ENCODE measurements at places on chromosomes 3 and 15.

- no peak for DNase-seq
These were observed 1.6 kb upstream of the IMP3 start for GRCh38 chr15:75641603-75642002.

DNA sequence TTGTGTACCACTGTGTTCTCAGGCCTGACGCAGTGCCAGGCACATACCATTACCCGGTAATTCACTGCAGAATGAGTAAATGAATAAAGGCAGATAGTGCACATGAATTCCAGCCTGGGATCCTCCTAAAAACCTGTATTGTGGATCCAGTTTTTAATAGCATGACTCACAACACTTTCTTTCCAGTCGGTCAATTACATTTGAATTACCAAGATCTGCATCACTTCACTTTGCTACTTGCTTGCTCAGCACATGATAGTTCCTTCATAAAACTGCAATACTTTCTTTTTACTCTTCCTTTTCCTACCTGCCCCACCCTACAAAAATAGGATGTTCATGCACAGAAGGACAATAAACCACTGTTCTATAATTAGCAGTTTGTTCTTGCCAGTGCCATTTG is 553.8 kb downstream of the MAGI1 start:
- DNase-seq: no peak

DNA sequence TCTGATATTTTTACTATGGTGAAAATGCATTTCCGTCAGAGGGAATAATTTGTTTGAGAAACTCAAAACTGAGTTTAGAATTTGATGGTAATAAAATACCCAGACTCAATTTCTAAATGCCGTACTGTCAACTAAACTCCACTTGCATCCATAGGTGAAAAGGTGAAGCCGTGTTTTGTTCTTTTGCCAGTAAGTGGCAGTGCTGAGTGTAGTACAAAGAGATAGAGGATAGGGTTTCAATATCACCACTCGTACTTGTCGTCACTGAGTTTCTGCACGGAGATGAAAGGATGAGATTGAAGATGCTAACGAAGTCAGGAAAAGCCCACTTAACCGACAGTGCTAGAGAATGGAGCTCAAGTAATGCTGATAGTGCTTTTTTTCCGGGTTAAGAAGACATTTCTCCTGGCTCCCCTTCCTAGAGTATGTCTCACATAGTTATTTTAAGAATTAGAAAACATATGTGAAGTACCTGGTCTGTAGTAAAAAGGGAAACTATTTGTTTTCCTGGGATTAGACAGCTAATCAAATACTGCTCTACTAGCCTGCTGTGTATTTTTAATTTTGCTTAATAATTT is 345.1 kb downstream of the IL5RA start:
- DNase-seq: no peak

- no peak for DNase-seq
These were observed 915.6 kb downstream of the TUSC7 start for GRCh38 chr3:117625174-117625573.

DNA sequence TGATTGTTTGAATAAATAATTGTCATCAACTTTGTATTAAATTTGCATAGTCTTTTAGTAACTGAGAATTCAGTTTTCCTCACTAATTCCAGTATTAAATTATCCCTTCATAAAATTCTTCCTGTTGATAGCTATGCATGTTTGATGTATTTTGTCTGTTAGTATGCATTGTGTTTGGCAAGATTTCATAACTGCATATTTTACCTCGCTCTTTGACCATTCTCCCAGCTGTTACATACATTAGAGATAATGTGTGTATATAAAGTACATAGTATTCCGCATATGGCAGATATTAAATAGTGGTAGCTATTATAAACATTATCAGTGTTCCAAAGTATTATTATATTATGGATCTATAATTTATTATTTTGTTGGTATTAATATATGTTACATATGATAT is 10.6 kb upstream of the NFKBIZ start:
- no peak for DNase-seq

GRCh38 chr3:180466401-180467011 is 135.5 kb upstream of the TTC14 start:
- DNase-seq: no peak

DNA sequence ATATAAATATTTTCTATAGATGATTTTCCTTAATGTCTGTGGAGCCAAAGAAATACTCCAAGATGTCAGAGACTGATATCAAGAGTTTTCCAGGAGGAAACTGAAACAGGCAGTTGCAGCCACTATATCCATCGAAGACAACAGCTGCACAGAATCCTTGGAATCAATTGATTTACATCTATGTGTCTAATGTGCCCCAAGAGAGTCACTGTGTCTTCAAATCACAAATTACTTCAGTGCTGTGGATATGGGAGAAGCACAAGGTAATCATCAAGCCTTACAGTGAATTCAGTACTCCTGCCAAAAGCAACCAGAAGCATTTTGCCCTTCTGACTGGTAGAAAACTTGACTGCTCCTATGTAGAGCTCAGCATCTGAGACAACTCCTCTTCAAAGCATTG is 51.1 kb downstream of the CPNE4 start:
- no peak for DNase-seq

DNA sequence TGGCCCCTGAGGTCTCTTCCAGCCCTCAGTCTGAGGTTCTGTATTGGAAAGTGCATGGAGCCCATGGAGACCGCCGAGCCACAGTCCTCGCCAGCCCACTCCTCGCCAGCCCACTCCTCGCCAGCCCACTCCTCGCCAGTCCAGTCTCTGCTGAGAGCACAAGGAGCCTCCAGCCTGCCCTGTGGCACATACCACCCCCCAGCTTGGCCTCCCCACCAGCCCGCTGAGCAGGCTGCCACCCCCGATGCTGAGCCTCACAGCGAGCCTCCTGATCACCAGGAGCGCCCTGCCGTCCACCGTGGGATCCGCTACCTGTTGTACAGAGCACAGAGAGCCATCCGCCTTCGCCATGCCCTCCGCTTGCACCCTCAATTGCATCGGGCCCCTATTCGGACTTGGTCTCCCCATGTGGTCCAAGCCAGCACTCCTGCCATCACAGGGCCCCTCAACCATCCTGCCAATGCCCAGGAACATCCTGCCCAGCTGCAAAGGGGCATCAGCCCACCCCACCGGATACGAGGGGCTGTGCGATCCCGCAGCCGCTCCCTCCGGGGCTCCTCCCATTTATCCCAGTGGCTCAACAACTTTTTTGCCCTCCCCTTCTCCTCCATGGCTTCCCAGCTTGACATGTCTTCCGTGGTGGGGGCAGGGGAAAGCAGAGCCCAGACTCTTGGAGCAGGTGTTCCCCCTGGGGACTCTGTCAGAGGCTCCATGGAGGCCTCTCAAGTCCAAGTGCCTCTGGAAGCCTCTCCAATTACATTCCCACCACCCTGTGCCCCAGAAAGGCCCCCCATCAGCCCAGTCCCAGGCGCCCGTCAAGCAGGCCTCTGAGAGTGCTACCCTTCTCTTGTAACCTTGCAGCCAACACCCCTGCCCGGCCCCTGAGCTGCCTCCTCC is 40.9 kb downstream of the PML start:
- no peak for DNase-seq

- no peak for DNase-seq
These were observed 365 bp upstream of the PDCD6IP start for GRCh38 chr3:33798113-33798417.

GRCh38 chr3:8052659-8053058 is 449.0 kb upstream of the LMCD1 start:
- peak; percentile 3 for DNase-seq

- no peak for DNase-seq
These were observed 6.3 kb downstream of the PXYLP1 start for GRCh38 chr3:141237701-141238521.

DNA sequence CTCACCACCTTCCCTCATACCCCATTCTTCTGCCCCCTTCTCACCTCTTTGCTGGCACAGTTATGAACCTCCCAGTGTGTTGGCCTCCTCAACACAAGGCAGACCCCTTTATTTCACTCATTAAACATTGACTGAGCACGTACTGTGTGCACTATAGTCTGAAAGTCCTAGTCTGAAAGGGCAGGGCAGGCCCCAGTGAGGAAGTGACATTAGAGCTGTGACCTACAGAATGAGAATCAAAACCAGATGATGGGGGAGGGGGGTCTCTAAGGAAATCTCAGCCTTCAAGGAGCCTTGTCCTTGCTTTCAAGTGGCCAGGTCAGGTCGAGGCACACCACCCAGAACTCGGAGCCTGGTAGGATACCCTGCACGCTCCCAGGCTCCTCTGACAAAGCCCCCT is 3.5 kb downstream of the SLC28A1 start:
- no peak for DNase-seq

- no peak for DNase-seq
These were observed 29.4 kb upstream of the ATP8B4 start for GRCh38 chr15:50148362-50148963.

- no peak for DNase-seq
These were observed 317.8 kb upstream of the C2CD4B start for GRCh38 chr15:62482785-62483429.

- no peak for DNase-seq
These were observed 5.3 kb upstream of the TXNRD3 start for GRCh38 chr3:126659915-126660886.

- DNase-seq: no peak
These were observed 62.0 kb downstream of the SFMBT1 start for GRCh38 chr3:52983828-52984227.

DNA sequence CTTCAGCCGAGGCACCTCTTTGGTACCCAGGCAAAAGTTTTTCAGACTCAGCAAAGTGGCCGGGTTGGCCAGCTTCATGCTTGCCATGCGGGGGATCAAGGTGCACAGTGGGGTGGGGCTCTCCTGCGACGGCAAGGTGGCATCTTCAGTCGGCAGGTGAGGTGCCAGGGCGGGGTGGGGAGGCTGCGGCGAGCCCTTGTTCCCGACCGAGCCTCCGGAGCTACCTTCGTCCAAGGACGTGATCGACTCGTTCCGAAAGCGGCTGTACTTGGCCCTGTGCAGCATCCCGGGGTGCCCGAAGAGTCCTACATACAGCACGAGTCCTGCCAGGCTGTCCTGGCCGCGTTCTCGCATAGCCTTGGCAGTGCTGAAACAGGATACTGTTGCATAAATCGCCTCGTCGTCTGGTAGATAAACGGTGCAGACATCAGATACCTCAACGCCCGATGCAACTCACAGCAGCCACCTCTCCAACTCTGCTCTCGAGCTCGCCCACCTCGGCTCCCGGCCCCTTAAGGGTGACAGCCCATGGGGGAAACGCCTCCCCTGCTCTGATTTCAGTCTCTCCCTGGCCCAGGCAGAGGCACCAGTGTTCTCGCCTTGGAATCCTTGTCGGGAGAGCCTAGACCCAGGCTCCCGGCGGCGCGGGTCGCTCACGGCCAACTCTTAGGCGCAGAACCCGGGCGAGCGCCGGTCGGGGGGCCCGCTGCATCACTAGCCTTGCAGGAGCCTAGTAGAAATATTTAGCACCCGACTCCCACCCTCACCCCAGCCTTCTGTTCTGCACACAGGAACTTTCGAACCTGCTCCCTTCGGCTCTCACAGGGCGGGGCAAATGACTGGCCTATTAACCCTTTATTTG is 826 bp downstream of the SHC4 start:
- no peak for DNase-seq

DNA sequence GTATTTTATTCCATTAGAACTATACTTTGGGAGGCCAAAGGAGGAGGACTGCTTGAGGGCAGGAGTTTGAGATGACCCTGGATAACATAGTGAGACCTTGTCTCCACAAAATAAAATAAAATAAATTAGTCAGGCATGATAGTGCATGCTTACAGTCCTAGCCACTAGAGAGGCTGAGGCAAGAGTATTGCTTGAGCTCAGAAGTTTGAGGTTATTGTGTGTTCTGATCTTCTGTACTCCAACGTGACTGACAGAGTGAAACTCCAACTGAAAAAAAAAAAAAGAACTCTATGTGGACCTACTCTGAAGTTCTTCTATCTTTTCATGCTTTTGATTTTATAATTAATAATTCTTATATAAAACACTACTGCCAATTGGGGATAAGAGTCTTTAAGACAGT is 1560.0 kb upstream of the GBE1 start:
- DNase-seq: no peak

- DNase-seq: no peak
These were observed 5.6 kb upstream of the NUP210 start for GRCh38 chr3:13425689-13426088.

GRCh38 chr3:134858441-134859035 is 63.5 kb downstream of the EPHB1 start:
- no peak for DNase-seq
